ENCODE measurements at places on chromosomes 1 and 21.

GRCh38 chr1:173590557-173590956, 12.3 kb downstream of the SLC9C2 start:
- peak; percentile 39 for DNase-seq

DNA sequence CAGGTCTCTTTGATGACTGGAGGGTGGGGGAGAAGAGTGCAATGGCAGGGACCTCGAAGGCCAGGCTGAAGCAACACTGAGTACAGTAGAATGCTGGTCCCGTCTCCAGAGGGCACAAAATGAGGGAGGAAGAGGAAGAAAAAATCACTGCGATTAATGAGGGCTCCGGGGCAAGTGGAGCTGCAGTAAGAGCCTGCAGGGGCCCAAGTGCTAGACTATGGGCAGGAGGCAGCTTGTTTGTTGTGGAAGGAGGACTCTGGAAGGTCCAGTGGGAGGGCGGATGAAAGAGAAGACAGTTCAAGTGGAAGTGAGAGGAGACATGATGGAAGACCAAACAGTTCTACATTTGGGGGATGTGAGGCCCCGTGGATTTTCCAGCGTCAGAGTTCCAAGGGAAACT, 17.4 kb downstream of the TMCC2 start:
- no peak for DNase-seq

GRCh38 chr1:89890085-89890752, 69.4 kb downstream of the LRRC8D start:
- peak; percentile 92 for DNase-seq

DNA sequence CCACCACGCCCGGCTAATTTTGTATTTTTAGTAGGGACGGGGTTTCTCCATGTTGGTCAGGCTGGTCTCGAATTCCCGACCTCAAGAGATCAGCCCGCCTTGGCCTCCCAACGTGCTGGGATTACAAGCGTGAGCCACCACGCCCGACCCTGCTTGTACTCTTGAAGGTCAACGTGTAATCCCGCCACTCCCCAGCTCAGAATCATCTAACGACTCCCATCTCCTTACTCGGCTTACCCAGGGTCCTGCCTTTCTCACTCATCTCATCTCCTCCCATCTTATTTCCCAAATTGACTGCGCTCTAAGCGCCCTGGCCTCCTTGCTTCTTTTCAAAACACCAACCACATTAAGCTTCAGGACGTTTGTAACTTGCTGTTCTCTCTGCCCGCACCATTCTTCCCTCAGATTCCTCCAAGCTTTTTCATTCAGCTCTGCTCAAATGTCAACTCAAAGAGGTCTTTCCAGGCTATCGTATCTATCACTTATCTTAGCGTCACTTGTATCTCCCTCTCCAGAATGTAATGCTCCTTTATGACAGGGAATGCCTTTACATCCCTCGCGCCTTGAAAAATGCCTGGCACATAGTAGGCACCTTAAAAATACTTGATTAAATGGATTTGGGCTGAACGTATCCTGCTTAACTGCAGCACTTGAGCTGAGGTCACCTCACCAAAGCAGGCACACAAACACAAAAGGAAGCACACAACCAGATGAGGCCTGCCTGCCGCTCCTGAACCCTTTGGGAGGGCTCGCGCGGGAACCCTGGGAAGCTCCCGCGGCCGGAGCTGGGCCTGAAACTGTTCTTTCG, 1.4 kb upstream of the USP1 start:
- DNase-seq, result peak; percentile 11

GRCh38 chr1:94769551-94769950, 50.6 kb upstream of the SLC44A3 start:
- no peak for DNase-seq

DNA sequence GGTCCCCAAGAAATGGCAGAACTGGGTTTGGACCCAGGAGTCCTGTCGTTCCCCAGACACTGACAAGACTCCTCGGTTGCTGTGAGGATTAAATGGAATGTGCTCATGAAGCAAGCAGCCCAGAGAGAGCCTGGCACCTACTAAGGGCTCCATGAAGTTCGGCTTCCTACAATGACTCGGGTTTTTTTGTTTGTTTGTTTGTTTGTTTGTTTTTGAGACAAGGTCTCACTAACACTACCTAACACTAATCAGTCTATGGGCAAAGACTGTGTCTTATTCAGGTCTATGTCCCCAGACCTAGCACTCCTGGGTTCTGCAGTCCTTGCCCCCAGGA, 3.4 kb upstream of the LACTBL1 start:
- no peak for DNase-seq

- no peak for DNase-seq
These were observed 1.3 kb upstream of the TNNT2 start for GRCh38 chr1:201378804-201379203.

- no peak for DNase-seq
These were observed 58.3 kb downstream of the AKT3 start for GRCh38 chr1:243791586-243792267.

DNA sequence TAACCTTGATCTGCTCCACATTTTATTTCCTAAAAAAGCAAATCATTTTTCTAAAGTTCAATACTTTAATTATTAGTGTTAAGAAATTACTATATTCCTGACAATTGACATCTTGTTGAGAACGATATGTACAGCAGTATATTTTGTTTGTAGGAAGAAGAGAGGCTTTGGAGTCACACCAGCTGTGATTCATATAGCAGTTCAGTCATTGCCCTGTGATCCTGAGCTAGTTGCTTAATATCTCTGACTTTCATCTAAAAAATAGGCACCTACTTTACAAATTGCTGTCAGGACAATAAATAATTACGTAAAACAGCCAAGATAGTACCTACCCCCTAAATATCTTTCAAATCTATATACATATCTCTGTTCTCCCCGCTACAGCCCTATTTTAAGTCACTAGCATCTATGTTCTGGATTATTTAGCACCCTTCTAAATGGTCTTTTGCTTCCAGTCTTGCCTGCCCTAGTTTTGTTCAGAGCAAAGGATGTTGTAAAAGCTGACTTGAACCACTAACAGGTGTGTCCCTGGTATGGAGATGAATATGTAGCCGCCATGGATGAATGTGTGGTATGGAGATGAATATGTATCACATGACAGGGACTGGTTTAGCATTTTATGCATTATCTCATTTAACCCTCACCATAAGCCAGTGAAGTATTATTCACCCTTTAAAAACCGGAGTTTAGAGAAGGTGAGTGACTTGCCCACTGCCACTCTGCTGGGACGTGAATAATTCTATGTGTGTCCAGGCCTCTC, 42.2 kb downstream of the RNF220 start:
- DNase-seq, result no peak

GRCh38 chr1:844472-845026, 79.2 kb upstream of the SAMD11 start:
- no peak for DNase-seq

DNA sequence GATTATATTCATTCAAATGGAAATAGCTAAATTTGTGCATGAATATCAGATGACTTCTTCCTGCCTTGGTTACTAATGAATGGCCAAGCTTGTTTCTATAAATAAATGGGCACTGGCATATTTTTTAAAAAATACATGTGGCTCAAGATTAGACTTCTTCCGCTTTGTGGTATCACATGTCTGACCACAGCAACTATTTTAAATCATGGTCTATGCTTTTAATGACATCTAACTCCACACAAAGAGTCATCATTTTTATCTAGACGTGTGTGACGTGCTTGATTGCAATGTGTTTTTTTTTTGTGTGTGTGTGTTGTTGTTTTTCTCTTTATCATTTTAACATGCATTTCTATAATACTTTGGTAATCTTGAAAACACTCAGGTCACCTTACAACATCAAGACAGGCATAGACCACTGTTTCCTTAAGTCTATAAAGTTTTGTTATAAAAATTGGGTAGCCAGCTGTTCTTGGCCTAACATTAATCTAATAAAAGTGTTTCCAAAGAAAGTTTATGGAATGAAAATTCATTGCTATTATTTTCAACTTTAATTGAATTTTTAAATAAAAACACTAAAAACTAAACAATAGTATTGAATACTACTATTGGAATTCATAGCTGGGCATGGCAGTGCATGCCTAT, 29.5 kb downstream of the RGS1 start:
- DNase-seq, result peak; percentile 10

GRCh38 chr1:206890125-206891060, 6.8 kb upstream of the IL24 start:
- DNase-seq, result peak; percentile 76

- DNase-seq, result no peak
These were observed 109.6 kb downstream of the S1PR1 start for GRCh38 chr1:101346419-101346818.

DNA sequence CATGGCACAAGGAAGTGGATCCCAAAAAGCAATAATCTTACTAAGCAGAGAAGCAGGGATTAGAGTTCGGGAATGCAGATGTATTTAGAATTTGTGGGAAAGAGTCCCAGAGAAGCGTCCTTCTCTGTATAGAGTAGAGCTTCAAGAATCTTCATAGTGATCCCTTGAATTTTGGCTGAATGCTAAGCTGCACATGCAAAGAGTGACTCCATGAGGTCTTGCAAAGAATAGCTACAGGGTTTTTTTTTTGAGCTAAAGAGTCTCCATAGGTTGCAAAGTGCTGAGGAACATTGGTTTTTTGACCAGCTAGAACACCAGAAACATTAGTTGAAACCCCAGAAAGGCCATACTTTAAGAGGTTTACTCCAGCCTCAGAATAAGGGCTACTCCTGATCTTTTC, 206.7 kb downstream of the CTH start:
- DNase-seq, result no peak

GRCh38 chr1:44894591-44894990, 51.5 kb upstream of the PTCH2 start:
- peak; percentile 90 for DNase-seq

- DNase-seq, result peak; percentile 80
These were observed 1.8 kb downstream of the PTTG1IP start for GRCh38 chr21:44871576-44872269.

- no peak for DNase-seq
These were observed 3.0 kb downstream of the ADAM30 start for GRCh38 chr1:119893238-119893791.

GRCh38 chr1:210584439-210585113, 255.9 kb downstream of the HHAT start:
- peak; percentile 88 for DNase-seq

- DNase-seq, result no peak
These were observed 134.7 kb downstream of the DMRTB1 start for GRCh38 chr1:53593758-53594380.

DNA sequence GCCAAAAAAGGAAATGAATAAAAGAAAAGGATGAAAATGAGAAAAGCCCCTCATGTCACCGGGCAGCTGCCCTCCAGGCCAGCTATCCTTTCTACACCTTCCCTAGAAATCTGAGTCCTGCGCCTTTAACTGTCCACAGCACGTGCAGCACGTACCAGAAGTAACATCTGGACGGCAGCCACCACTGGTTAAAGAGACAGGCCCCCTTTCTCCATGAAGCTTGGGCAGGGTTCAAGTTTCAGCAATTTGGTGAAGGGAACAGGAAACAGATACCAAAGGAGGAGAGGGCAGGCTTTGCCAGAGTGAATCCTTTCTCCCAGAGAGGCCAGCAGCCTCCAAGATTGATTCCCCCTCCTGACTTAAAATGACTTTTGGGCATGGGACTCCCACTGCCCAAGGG, 3.6 kb upstream of the KIAA2013 start:
- peak; percentile 88 for DNase-seq

DNA sequence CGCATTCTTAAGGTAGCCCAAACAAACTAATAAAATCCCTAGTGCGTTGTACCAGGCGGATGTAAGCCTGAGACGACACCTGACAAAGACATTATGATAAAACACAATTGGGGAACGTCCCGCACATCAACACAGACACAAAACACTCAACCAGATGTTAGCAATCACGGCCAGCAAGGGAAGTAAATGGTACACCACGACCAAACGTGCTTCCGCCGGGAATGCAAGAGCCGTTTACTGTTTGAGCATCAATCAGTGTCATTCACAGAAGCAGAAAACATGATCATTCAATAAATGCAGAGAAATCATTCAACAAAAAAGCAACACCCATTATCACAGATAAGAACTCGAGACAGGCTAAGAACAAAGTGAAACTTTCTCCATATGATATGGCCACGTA, 49.4 kb upstream of the COL18A1 start:
- no peak for DNase-seq

DNA sequence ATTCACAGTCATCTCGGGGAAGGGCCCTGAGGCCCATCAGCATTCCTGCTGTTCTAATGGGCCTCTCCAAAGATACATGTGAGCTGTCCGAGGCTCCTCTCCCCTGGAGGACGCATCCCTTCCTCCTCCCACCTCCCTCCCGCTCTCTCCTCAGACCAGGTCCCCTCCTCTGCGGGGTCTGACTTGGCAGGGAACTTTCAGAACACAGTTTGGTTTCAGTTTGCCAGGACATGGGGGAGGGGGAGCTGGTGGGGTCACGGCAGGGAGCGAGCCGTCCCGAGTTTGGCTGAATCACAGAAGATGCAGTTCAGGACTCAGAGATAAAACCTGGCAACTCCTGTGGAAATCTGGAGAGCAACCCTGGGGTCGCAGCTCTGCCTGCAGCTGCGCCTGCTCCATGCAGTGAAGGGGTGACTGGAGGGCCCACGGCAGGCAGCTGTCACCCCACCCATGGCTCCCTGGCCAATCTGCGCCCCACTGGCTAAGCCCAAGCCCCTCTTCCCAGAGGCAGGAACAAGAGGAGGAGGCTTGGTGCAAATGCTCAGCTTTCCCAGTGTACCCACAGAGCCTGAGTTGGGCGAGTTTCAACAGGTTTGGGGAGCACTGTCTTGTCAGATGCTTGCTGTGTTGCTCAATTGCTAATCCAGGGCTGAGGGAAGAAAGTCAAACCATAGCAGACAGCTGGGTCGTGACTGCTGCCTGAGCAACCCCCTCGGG, 5.7 kb downstream of the WNT4 start:
- no peak for DNase-seq

DNA sequence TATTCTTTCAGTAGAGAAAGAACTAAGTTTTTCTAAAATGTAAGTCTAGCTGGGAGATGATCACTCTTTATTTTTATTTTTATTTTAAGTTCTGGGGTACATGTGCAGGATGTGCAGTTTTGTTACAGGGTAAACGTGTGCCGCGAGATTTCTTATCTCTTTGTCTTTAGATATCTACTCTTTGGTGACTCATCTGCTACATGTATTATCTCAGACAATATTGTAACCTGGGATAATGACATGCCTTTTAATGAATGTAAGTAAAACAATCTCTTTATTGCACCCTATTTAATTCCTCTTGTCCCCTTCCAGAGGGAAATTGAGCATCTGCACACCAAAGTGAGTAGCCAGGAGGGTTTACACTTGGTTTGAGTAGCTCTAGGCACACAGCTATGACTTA, 9.4 kb downstream of the CR2 start:
- no peak for DNase-seq

All from EH (cell line).